ENCODE measurements at places on chromosomes 13 and 19. TPM values are rescaled to one million over a fixed set of nuclear protein-coding genes. Genes with fewer than 3 reads are reported as not detected.

DNA sequence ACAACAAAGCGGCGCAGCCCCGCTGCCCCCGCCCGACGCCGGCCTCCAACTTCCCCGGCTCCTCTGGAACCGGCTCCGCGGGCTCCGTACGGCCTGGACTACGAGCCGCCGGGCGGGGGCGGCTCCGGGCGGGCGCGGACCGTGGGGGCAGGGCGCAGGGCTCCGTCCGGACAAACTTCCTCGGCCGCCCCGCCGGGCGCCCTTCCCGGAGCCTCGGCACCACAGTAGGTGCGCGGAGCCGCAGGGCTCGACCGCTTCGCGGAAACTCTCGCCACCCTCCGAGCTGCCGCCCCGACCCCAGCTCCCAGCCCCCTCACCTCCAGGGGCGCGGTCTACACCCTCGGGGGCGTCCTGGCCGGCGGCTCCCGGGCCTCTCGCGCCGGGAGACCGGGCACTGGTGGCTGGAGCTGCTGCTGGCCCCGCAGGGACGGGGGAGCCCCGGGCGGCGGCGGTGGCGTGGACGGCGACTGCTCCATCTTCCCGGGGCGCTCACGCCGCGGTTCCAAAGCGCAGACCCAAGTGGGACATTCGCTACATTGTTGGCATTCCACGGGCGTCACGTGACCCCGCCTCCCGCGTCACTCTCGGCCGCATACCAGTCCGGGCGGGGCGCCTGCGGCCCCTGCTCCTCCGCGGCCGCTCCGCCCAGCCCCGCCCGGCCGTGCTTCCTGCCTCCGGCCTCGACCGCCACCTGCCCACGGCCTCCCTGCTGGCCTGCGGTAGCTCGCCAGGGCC, at the start of gene LATS2:
Gene LATS2, minus strand, starts transcription at position 558 of the 735 bp plus-strand sequence. CDS start 15,560 bp downstream, outside the sequence.
- peak; percentile 83 for DNase-seq

- DNase-seq = no peak
Observed at GRCh38 chr19:2207991-2208860, 27.9 kb downstream of the PLEKHJ1 start.

DNA sequence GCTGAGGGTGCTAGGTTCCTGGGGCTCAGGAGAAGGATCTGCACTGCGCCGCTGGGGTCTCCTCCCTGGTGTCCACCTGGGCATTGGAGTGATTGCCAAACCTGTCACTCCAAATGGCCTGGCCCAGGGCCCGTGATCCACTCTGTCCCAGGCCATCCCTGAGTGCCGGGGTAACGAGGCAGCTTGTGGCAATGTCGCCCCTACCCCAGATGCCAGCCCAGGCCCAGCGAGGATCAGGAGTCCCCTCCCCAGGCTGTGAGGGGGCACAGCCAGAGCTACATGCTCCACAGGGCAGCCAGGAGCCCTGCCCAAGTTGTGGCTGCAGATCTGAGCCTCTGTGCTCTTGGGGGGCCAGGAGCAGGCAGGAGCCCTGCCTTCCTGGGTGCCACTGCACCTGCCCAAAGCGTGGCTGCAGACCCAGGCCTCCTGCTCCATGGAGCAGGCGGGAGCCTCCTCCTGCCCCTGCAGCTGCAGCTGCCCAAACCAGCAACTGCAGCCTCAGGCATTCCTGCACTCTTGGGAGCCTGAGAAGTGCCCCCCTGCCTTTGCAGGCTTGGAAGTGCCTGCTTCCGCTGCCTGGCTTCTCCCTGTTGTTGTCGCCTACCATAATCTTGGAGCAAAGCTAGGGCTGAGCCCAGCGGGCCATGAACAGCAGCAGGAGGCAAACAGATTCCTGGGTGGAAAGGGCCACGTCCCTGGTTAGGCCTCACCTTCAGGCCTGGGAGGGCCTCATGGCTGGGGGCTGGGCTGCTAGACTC, 4.6 kb downstream of the IGFL4 start:
- no peak for DNase-seq

GRCh38 chr19:38977445-38978325, 2.1 kb upstream of the FBXO17 start:
- DNase-seq = no peak

DNA sequence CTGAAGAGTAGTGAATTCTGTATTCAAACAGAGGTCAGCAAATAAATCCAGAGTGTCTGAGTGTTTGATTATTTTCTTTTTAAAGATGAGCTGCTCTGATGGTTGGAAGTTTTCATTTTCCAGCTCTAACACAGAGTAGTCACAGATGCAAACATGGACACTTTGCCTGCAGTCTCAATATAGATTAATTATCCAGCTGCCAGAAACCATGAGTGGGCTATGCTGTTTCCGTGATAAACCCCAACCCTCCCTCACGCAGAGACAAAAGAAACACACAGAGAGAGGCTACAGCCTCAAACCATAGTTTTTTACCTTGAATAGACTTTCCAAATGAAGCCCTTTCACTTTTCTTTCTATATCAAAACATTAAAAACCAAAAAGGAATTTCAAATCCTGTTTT, 884.7 kb downstream of the DIAPH3 start:
- no peak for DNase-seq

- DNase-seq = no peak
Observed at GRCh38 chr13:95122063-95122462, 179.2 kb downstream of the ABCC4 start.

- no peak for DNase-seq
Observed at GRCh38 chr13:113443991-113444390, 9.3 kb downstream of the ADPRHL1 start.

GRCh38 chr13:46679369-46680120, 117.4 kb downstream of the ESD start:
- no peak for DNase-seq

DNA sequence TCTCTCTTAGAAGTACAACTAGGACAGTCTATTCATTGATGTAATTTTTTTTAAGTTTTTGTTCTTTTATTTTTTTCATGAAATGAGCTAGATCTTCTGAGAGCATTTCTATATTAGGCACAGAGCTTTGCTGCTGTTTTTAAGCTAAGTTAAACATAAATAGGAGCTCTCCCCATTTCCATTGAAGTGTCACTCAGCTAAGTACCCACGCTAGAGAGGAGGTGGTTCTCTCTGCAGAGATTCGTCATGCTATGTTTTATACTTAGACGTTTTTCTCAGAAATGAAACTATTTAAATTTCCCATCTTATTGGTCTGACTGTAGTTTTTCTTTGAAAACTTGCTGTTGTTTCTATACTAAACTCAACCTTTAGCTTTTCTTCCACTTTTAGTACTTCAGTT, 271.5 kb downstream of the PCDH9 start:
- DNase-seq = no peak

- DNase-seq = peak; percentile 58
Observed at GRCh38 chr13:76885203-76886004, 801 bp downstream of the KCTD12 start.

GRCh38 chr13:67228916-67229315, 1.2 kb downstream of the PCDH9 start:
- DNase-seq = no peak

DNA sequence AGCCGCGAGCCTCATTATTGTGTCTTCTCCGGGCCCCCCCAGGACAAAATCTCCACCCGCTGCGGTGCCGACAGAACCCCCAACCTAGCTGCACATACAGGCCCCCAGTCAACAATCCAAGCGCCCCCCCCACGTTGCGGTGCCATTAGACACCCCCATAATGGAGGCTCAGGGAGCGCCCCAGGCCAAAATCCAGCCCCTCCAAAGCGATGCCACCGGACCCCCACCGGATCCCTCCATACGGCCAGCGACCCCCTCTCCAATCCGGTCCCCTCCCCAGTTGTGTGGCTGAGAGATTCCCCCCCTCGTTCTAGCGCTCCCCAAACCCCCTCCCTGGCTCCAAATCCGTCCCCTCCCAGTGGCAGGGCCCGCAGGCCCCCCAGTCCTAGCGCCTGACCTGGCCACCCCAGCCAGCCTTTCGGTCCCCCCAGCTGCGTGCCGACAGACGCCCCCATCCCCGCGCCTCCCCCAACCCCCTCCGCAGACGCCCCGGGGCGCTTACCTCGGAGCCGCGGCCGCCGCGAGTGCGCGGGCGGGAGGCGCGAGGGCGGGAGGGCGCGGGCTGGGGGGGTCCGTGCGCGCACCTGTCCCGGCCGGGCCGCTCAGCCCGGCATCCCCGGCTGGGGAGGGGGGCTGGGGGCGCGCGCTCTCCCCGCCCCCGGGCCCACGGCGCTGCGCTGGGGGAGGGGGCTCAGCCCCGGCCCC, 21.6 kb upstream of the SEMA6B start:
- no peak for DNase-seq

- DNase-seq = no peak
Observed at GRCh38 chr19:2423915-2424685, 3.3 kb downstream of the TIMM13 start.

DNA sequence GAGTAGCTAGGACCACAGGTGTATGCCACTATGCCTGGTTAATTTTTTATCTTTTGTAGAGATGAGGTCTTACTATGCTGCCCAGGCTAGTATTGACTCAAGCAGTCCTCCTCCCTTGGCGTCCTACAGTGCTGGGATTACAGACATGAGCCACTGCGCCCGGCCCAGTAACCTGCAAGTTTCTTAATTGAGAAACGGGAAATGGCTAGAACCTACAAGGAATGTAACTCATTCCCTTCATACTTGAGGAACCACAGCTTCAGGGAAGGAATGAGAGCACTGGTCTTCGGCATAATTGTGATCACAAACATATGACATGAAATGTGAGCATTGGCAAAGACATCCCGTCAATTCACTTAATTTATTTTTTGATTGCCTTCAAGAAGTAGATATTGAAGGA, 157.0 kb downstream of the KLF5 start:
- DNase-seq = no peak

DNA sequence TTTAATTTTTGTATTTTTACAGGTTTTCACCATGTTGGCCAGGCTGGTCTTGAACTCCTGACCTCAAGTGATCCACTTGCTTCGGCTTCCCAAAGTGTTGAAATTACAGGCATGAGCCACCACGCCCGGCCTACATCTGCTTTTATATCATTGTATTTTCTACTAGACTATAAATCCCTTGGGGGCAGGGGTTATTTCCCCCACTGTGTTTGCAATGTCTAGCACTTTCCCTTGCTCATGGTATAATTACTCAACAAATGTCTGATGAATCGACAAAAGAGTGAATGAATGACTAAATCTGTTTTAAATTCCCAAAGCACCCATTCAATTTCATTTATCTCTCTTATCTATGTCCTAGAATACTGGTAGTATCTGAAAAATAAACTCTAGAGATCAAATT, 244.5 kb upstream of the CSNK1A1L start:
- no peak for DNase-seq

- no peak for DNase-seq
Observed at GRCh38 chr13:100506154-100506553, 82.4 kb downstream of the GGACT start.

DNA sequence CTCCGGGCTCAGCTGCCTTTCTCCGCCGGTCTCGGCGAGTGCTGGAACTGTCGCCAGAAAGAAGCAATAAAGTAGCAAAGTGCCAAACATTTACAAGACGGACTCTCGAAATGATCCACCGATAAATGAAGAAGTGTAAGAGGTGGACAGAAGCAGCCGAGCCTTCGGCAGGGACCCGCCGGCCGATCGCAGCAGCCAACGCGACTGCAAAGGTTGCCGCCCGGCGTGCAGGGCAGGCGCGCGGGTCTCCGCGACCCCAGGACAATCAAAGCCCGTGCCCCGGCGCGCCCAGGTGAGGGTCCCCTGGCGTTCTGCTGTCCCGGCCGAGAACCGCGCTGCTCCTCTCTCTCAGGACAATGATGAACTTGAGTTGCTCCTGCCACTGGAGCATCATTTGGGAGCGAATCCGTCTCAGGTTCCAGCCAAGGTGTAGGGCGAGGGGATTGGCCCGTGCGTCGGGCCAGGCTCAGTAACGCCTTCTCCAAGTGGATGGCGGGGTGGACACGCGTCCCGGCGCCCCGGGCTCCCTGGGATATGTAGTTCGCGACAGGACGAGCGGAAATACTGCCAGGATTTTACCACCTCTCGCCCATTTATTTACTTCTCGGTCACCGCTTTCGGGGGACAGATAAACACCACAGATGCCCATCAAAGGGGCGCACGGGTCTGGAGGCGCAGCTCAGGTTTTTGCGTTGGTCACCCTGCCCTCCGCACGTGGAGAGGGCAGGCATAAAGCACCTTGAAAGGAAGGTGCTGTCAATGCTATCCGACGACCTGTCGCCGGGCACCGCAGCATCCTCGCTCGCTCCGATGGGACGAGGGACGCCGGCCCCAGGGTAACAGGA, at the start of the genes BIVM and POGLUT2:
Gene BIVM, plus strand, starts transcription at position 539 of the 845 bp plus-strand sequence. CDS start 8,149 bp downstream, outside the sequence.
Gene POGLUT2, minus strand, starts transcription at position 396 of the 845 bp plus-strand sequence. Its CDS starts 306 bp downstream, at position 90.
- peak; percentile 82 for DNase-seq

GRCh38 chr13:97005625-97006262, 11.5 kb upstream of the OXGR1 start:
- DNase-seq = no peak

GRCh38 chr13:59715611-59716010, 448.1 kb downstream of the DIAPH3 start:
- DNase-seq = no peak

- no peak for DNase-seq
Observed at GRCh38 chr13:65964672-65965071, 1265.5 kb downstream of the PCDH9 start.

DNA sequence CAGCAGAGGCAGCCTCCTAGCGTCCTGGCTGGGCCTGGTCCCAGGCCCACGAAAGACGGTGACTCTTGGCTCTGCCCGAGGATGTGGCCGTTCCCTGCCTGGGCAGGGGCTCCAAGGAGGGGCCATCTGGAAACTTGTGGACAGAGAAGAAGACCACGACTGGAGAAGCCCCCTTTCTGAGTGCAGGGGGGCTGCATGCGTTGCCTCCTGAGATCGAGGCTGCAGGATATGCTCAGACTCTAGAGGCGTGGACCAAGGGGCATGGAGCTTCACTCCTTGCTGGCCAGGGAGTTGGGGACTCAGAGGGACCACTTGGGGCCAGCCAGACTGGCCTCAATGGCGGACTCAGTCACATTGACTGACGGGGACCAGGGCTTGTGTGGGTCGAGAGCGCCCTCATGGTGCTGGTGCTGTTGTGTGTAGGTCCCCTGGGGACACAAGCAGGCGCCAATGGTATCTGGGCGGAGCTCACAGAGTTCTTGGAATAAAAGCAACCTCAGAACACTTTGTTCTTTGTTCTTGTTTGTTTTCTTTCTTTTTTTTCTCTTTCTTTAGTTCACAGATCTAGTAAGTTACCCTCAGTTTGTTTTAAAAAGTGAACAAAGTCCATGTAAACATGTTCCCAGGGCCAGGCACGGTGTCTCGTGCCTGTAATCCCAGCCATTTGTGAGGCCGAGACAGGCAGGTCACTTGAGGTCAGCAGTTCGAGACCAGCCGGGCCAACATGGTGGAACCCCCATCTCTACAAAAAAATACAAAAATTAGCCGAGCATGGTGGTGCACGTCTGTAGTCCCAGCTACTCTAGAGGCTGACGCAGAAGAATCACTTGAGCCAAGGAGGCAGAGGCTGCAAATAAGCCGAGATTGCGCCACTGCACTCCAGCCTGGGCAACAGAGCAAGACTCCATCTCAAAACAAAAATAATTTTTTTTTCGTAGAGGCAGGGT, 10.2 kb downstream of the ANGPTL4 start:
- no peak for DNase-seq

DNA sequence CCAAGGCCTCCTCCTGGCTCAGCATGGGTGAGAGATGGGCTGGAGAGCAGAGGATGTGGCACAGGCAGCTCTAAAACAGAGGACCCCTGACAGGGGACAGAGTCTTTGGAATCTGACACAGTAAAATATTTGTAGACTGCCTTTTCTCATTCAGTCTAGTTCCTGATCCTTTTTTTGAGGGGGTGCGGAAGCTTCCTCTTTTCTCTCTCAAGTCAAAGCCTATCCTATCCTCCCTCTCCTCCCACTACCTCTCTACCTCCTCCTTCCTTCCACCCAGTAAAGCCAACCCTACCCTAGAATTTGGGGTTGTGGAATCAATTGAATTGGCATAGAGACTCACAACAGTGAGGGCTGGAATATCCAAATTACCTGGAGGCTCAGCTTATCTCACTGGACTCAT, 82.0 kb downstream of the TEX26 start:
- no peak for DNase-seq

The COX7A1 gene
- polyA plus RNA-seq = 28.4 TPM

The TNFSF11 gene
- polyA plus RNA-seq = 0.25 TPM

The ERFL gene
- polyA plus RNA-seq = not detected

The CSNK1G2 gene
- 66.8 TPM for polyA plus RNA-seq

The PODNL1 gene
- polyA plus RNA-seq = 1.7 TPM
